ENCODE measurements at places on chromosomes 6 and 20.

- no peak for DNase-seq
Observed at GRCh38 chr6:108106261-108106660, 31.7 kb upstream of the OSTM1 start.

GRCh38 chr20:52760791-52761190, 211.4 kb upstream of the TSHZ2 start:
- DNase-seq, result no peak

GRCh38 chr6:16894301-16894700, 133.0 kb upstream of the ATXN1 start:
- DNase-seq, result peak; percentile 25

DNA sequence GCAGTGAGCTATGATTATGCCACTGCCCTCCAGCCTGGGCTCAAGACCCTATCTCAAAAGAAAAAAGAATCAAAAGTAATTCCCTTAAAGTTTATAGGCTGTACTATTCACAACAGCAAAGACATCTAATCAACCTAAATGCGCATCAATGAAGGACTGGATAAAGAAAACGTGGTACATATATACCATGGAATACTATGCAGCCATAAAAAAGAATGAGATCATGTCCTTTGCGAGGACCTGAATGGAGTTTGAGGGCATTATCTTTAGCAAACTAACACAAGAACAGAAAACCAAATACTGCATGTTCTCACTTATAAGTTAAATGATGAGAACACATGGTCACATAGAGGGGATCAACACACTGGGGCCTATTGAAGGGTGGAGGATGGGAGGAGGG, 16.7 kb downstream of the ZNFX1 start:
- no peak for DNase-seq

- no peak for DNase-seq
Observed at GRCh38 chr6:163200289-163200688, 214.2 kb upstream of the QKI start.

GRCh38 chr6:10633216-10633615, 61.2 kb downstream of the C6orf52 start:
- DNase-seq, result peak; percentile 36

DNA sequence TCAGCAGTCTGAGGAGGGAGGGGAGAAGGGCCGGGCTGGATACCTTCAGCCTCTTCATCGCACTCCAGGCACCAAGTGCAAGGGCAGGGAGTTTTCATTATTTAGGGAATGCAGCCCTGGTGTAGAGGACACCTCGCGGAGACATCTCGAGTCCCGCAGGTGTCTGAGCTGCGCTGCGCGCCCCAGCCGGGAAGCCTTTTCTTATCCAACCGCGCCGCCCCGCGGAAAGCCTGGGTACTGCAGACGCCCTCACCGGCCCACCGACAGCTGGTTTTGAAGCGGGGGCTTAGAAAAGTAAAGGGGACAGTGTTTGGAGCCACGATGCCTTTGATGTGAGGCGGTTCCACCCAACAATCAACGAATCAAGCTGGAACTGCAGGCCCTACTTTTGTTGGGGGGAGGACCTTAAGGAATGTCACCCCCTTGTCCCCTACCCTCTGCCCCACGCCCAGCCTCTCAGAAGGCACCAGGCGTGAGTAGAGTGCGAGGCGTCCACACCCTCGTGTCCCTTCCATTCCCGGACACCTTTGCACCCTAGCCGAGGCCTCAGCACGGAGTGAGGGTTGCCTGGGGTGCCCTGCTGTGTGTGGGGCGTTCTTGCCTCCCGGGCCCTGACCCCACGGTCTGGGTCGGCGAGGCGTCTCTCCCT, 8.6 kb downstream of the NKX2-2 start:
- DNase-seq, result peak; percentile 28

DNA sequence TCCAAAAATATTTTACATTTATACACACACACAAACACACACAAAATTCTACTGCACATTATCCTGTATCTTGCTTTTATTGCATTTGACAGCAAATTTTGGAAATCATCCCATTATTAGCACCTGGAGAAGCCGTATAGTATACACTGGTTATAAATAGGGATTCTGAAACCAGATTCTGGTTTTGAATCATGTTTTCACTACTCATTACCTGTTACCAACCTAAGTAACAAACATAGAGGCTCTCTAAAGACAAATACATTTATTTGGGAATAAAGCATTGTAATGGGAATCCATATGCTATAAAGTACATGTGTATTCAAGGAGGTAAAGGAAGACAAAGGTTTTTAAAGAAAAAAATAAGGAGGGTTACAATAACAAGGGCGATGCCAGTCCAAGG, 106.8 kb downstream of the OR2B2 start:
- no peak for DNase-seq

- DNase-seq, result no peak
Observed at GRCh38 chr6:1834207-1834606, 224.5 kb downstream of the FOXC1 start.

DNA sequence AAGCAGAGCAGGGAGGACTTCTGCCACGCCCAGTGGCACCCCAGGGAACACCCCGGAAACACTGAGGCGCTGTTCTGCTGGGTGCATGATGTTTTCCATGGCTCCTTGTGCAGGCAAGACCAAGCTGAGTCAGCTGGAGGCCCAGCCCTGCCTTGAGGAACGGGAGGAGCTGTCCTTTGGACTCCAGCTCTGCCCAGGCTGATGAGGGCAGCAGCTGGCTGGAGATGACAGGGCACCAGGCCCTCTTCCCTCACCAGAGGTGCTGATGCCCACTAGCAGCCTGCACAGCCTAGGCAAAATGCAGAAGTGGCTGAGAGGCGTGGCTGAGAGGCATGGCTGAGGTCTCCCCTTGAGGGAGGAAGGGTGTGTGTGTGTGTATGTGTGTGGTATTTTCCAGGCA, 2.4 kb downstream of the C6orf132 start:
- no peak for DNase-seq

- DNase-seq, result no peak
Observed at GRCh38 chr6:139175389-139175948, 40.6 kb downstream of the HECA start.

DNA sequence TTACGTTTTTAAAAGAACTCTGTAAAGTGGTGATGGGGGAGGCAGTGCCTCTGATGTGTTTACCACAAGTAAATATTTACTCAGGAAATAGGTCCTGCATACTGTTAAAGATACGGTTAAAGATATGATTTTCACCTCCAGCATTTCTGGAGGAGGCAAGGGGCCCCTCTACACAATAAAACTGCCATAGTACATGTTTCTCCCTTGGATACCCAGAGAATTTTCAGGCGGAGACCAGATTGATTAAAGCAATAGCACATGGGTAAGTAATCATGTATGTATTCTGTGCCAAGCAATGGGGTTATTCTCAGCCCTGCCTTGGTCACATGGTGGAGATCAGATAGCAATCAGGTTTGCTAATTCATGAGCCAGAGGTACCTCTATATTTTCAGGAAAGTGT, 9.6 kb downstream of the RIPOR2 start:
- DNase-seq, result no peak

DNA sequence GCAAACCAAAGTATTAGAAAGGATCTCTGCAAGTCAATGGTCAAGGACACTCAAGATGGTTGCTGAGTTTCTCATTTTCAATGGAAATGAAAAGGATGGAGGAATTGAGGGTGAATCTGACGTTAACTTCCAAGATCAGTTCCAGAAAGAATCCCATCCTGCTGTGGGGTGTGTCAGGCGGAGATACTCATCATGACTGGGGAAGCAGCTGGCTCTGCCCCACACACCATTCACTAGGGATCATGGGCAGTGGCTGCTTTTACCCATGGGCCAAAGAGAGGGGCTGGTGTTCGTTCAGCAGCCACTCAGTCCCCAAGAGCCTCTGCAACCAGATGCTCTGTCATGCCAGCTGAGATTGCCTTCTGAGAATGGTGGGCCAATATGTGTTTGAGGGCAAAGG, 102.3 kb upstream of the KCNK16 start:
- no peak for DNase-seq

DNA sequence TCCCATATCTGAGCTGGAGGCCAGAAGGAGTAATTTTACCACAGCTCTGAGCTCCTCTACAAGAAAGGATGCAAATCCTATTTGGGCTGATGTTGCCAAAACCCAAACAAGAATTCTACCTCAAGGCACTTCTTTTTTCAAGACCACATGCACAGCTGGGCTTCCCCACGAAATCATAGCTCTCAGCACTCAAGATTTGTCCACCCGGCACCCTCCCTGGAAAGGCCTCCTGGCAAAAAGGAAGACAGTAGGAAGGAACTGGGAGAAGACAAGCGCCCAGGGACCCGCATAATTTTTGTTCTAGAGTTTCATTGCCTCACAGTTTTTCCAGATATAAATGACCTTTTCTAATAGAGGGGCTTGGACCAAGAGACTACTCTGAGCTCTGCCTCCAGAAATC, 90.5 kb downstream of the BANF2 start:
- no peak for DNase-seq

GRCh38 chr6:35419417-35419816, 32.7 kb upstream of the FANCE start:
- DNase-seq, result peak; percentile 87

GRCh38 chr6:128663238-128663637, 142.8 kb upstream of the PTPRK start:
- no peak for DNase-seq

DNA sequence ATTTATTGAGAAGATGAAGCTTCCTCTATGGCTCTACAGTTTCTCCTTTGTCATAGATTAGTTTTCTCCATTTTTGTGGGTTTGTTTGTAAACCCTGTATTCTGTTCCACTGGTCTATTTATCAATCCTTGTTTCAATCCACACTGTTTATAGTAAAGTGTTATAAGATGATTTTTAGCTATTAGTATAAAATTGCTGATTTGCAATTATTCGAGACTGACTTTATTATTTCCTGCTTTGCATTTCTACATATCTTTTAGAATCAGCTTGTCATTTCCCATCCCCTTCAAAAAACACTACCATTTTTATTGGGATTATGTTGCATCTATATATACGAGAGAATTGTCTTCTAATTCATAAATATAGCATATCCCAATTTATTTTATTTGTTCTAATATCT, 325.9 kb upstream of the EPHA7 start:
- no peak for DNase-seq

DNA sequence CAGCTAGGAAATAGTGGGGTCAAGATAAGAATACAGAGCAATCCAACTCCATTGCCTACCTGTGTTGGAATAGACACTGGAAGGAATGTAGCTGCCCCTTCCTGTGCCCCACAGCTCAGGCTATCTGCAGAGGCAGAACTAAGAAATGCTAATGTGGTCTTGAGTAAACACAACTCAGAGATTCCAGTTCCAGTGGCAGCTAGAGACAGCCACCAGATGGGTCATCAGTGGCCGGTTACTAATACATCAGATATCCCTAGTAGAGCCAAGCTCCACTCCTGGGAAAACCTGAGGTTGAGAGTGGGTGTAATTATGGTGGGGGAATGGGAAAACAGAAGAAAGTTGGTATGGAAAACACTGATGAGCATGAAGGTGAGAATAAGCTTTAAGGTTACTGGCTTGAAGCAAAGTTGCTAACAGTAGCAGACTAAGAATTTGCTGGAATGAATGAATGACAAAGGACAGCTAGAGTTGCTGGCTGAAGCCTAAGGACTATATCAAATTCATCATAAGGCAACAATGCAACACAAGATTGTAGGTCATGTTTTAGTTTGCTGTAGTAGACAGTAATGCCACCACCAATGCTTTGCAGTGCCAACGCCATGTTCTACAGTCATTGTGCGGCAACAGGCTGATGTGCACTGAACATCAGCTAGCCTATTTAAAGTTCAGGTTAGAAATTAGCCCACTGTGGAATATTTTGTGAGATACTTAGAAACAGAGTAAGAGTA, 28.3 kb upstream of the FAM83C start:
- DNase-seq, result peak; percentile 90

DNA sequence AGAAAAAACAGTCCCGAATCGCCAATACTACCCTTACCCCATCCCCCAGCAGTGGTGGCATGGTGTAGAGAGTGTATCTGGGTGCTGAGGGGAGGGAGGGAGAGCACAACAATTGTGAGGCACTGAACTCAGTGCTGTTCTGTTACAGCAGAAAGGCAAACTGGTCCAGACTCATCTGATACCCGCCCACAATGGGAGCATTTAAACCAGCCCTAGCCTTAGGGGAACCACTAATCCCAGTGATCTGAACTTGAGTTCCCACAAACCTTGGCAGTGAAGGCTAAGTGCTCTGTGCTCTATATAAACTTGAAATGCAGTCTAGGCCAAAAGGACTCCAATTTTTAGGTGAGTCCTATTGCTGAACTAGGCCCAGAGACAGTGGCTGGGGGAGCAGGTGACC, 666.4 kb upstream of the PTCHD4 start:
- DNase-seq, result no peak

DNA sequence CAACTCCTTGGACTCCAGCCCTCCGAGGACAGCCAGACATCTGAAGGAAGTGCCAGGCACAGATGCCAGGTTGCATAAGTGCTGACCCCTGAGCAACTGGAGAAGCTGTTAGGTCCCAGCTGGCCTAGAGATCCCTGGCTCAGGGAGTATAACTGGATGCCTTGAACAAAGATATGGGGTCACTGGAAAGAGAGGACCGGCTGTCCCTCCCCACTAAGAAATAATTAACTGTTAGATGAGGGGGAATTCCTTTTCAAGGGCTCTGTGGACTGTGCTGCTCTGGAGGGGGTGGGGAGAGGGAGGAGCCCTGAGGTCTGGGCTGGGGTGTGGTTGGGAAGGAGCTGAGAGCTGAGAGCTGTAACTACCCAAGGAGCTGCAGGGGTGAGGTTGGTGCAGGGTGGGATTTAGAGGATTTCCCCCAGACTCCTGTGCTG, 39.6 kb downstream of the HLA-F start:
- DNase-seq, result no peak

DNA sequence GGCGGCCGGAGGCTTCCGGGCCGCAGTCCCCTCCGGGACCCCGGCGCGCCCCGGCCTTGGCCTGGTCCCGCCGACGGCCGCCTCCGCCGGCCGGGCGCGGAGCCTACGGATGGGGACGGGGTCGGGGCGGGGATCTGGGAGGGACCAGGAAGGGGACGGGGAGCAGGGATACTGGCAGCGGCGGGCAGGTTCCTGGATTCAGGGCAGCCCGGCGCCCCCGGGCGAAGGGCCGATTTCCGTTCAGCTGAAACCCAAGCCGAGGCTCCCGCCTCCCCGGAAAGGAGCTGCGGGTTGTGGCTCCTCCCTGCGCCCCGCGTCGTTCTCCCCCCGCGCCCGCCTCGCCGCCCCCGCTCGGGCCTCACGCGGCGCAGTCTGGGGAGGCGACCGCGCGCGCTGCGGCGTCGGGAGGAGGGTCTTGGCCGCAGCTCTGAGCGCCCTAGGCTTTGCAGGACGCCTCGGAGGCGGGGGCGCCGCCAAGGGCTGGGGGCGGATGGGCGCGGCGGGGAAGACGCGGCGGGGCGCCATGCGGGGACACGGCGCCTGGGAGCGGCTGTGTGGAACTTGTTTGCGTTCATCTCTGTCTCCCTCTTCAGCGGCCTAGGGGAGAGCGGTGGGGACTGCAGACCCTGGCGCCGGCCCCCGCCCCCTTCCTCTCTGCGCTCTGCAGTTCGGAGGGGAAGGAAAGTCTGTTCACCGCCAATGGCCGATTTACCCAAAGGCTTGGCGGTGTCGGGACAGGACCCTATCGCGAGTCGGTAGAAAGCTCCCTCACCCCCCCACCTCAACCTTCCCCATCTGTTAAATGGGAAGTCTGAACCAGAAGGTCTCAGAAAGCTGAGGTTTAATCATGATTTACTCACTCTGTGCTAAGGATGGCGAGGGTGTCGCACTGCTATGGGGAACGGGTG, 22.7 kb upstream of the TMEM181 start:
- no peak for DNase-seq
